ENCODE measurements at places on chromosomes 2 and 18.

GRCh38 chr2:45923701-45924100 lies 272.2 kb downstream of the PRKCE start:
- DNase-seq = no peak

GRCh38 chr2:140491876-140492275 lies 1638.9 kb downstream of the LRP1B start:
- no peak for DNase-seq

DNA sequence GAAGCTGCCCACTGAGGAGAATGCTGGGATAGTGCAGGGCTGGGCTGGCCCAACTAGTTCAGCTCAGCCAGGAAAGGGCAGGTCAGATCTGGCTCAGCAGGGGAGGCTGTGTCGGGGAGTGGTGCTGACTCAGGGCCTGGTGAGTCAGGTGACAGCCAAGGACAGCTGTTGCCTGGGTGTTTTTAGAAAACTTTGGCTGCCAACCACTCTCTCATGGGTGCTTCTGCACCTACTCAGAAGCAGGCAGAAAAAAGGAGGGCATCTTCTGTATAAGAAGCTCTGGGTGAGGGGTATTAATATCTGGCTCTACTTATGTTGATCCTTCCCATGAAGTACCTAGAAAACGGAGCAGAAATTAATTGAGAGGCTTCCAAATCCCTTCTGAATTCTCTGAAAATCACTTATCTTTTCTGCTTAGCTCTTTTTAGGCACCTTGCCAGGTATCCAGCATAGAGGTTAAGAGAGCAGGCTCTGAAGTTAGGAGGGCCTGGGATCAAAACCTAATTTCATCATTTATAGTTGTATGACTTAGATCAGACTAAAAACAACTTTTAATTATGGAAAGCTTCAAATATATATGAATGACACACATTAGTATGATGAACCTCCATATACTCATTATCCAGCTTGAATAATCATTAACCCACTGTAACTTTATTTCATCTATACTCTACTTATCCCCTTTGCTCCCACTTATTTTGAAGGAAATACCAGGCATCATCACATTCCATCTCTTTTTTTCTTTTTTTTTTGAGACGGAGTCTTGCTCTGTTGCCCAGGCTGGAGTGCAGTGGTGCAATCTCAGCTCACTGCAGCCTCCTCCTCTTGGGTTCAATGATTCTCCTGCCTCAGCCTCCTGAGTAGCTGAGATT lies 15.5 kb upstream of the RAB10 start:
- DNase-seq = no peak

DNA sequence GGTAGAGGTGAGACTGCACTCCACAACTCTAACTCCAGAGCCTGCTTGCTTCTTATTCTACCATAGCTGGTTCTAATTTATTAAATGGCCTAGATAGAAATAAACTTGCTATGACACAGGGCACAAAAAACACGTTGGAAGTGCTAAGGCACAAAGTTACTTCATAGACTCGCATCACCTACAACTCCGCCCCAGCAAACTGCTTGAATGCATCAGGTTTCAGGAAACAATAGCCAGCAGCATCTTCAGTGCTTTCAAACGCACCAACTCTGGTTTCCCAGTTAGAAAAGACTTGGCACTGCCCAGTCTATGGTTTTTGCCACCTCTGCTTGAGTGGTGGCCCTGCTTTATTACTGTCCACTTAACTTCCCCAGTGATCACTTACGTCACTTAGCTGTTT lies 142.6 kb downstream of the RIF1 start:
- no peak for DNase-seq

GRCh38 chr2:19198381-19198780 lies 160.0 kb downstream of the OSR1 start:
- DNase-seq = no peak

Measured in CD8-positive, alpha-beta memory T cell (primary cell).